ENCODE measurements at places on chromosomes 5 and 9.

- DNase-seq, result no peak
These were observed 63.7 kb downstream of the DENND4C start for GRCh38 chr9:19294219-19294618.

GRCh38 chr5:17090839-17091238 is 126.6 kb upstream of the BASP1 start:
- no peak for DNase-seq

- DNase-seq, result no peak
These were observed 83.6 kb downstream of the ANKH start for GRCh38 chr5:14787801-14788579.

GRCh38 chr5:139262742-139263445 is 30.6 kb upstream of the MATR3 start:
- DNase-seq, result peak; percentile 70

- no peak for DNase-seq
These were observed 468.7 kb downstream of the TLE4 start for GRCh38 chr9:80040457-80040856.

DNA sequence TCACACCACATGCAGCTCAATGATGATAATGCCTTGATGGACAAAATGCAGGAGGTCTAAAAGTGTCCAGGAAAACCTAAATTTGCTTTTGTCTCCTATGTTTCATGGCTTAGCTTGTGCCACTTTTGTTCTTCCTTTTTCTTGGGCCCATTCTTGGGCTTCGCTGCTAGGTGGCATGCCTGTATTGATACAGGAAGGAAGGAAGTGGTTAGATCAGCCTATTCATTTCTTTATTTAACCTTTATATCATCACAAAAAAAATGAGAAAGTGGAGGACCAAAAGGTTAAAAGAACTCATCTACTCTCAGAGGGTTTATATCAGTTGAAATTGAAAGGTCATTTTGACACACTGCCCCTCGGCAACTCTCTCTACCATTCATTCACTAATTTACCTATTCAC is 260.2 kb downstream of the ARHGAP26 start:
- DNase-seq, result no peak

GRCh38 chr5:160655717-160656116 is 196.3 kb downstream of the ATP10B start:
- no peak for DNase-seq

DNA sequence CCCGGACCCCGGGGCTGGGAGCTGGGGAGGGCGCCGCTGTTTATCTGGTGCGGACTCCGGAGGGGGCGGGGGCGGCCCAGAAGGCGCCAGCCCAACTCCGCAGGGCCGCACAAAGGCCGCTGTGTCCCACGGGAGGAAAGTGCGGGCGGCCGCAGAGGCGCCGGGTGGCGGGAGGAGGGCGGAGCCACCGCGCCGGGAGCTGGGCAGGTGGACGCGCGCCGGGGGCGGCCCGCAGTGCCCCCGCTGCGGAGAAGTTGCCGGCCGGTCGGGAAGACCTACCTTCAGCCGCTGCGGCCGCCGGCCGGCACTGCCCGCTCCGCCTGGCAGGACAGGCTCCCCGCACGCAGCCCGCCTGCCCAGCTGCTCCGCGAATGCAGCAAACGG is 43.6 kb downstream of the NACC2 start:
- no peak for DNase-seq

GRCh38 chr9:125913551-125913950 is 166.4 kb downstream of the PBX3 start:
- DNase-seq, result no peak

DNA sequence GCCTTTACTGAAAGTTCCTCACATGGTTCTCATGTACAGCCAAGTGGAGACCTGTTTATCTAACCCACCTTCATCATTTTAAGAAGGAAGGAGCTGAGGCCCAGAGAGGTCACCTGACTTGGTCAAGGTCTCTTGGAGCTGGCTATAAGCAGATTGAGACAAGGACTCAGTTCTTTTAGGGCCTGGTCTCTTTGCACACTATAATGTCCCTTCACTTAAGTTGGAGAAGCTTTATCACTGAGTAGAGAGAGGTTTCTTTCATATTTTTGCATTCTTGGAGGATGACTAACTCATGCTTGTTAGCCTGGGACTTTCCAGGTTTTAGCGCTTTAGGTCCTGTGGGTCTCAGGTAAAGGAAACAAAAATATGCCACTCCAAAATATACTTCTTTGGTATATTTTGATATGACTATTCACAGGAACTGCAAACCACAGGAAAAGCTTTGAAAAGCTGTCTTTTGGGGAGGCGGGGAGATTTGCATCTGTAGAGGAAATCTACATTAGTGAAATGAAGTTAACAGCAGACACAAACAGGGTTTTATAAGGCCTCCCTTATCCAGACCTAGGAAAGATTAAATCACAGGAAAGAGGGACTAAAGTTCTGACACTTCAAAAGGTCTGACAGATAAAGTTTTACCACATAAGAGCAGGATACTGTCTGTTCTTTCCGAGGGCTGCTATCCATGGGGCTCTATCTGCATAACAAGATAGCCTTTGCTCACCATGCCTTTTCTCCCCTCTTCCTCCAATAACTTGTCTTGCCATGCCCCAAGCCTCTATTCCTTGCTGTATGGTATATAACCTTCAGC is 95.8 kb upstream of the ANKRD55 start:
- peak; percentile 29 for DNase-seq

DNA sequence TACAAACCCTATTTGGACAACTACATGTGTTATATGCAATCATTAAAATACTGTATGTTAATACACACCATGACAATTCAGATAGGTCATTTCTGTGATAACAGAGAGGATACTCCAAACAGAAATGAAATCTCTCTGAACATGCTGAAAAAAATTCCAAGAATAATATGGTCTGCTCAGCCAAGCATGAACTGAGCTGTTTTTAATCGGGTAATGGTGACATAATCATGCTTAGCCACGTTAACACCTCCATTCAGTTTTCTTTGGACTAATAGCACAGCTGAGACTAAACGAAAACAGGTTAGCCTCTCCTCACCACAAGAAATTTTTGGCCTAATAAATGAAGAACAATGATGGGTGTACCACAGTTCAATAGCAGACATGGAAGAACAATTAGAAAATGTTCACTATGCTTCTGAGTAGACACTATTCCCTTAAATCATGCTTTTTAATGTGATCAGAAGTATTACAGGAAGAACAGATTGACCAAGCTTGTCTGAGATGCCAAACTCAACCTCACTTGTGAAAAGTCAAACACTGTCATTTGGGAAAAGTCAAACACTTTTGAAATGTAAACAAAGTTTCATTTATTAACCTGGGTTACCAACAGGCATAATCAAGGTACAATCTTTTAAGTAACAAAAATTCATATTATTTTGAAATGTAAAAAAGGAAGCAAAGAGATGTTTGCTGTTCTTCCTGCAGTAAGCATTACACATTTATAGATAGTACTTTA is 19.4 kb downstream of the RAB14 start:
- no peak for DNase-seq

- DNase-seq, result no peak
These were observed 134.5 kb downstream of the FRMD3 start for GRCh38 chr9:83403527-83404238.

DNA sequence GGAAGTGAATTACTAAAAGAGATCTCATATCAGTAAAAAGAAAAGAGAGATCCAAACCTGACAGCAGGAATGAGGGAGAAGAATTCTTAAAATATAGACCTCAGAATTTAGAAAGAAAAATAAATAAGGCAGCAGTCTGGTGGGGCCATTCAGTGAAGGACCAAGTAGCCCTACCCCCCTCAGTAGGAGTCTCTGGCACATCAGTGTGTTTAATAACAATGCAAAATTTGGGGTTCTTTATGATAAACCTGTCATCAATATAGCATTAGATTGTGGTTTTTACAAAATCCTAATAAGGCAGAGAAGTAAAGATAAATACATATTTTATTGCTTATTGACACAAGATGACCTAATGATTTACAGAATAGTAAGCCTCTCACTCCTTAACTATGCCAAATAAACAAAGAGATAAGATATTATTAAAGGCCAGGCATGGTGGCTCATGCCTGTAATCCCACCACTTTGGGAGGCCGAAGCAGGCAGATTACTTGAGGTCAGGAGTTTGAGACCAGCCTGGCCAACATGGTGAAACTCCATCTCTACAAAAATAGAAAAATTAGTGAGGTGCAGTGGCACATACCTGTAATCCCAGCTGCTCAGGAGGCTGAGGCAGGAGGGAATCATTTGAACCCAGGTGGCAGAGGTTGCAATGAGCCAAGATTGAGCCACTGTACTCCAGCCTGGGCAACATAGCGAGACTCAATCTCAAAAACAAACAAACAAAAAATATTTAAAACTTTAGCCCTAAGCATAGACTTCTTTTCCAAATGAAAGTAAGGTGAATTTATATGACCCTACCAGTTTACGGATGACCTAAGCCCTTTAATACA is 108.6 kb downstream of the BASP1 start:
- no peak for DNase-seq

DNA sequence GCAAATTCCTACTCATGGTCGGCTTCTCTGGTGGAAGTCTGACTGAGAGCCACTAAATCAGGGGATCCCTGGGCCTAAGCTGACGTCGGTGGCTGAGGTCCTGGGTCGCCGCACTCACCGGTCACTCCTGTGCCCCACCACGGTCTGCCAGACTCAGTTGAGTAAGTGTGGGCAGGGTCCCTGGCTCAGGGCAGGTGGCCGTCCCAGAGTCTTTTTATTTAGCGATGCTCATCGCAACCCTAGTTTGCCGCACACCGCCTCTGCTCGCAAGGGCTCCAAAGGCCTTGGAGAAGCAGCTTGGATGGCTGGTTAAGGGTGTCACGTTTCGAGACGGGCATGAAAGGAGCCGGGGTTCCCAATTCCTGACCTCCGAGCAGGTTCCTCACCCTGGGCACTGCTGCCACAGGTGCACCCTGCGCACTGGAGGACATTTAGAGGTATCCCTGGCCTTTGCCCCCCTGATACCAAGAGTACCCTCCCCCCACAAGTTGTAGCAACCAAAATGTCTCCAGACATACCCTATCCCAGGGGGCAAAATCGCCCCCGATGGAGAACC is 59.9 kb downstream of the NSUN2 start:
- DNase-seq, result no peak

DNA sequence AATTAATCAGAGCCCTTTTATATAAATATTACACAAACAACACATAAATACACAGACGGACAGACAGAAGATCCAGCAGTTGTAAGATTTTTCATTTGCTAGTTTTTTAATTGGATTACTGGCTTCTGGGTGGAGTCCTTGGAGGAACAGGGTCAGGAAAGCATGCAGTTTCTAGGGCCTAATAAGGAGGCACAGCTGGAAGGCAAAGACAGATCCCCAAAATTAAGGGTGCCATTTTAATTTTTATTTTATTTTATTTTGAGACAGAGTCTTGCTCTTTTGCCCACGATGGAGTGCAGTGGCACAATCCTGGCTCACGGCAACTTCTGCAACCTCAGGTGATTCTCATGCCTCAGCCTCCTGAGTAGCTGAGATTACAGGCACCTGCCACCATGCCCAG is 49.5 kb downstream of the PTGS1 start:
- no peak for DNase-seq

DNA sequence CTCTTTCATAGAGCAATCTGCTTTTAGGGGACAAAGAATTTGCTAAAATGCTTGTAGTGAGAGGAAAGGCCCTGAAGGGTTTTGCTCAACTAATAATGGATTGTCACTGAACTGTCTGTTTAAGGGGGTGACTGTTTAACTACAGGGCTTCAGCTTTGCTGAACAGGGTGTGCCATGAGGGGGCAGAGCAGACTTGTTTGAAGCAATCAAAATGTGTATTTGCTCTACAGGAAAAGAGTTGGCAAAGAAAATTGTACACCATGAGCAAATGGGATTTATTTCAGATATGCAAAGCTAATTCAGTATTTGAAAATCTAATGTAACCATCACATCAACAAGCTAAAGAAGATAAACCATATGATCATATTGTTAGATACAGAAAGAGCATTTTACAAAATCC is 154.3 kb downstream of the GABRG2 start:
- DNase-seq, result no peak

DNA sequence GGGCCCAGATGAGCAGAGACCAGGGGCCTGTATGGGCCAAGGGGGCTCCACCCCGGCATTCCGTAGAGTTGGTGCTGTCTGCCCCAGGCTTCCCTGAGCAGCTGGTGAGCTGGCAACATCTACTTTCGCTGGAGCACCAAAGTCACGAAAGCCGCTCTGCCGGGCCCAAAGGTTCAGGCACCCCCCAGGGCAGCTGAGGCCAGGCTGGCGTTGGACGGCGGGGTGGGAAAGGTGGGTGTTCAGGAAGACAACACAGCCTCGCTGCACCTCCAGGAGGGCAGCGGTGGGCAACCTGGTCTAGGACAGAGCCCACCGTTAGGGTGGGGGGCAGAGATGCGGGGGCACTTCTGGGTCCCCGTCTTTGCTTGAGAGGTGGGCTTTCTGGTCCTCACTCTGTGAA is 30.1 kb upstream of the TMEM250 start:
- DNase-seq, result no peak

GRCh38 chr5:174559141-174559540 is 165.2 kb upstream of the MSX2 start:
- DNase-seq, result no peak

- no peak for DNase-seq
These were observed 47.7 kb downstream of the PWWP2A start for GRCh38 chr5:160071516-160071915.

GRCh38 chr9:81633952-81634854 is 55.1 kb downstream of the TLE1 start:
- no peak for DNase-seq

GRCh38 chr5:175691761-175692160 is 33.9 kb downstream of the HRH2 start:
- no peak for DNase-seq

DNA sequence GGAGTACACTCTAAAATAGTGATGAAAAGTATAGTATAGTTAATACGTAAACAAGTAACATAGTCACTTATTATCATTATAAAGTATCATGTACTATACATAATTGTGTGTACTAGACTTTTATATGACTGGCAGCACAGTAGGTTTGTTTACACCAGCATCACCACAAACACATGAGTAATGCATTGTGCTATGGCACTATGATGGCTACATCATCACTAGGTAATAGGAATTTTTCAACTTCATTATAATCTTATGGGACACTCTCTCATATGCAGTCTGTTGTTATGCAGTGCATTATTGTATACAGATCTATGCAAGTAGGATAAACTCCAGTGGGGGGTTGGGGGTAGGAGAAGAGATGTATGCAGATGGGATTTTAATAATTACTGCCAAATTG is 52.7 kb upstream of the ELL2 start:
- DNase-seq, result no peak

DNA sequence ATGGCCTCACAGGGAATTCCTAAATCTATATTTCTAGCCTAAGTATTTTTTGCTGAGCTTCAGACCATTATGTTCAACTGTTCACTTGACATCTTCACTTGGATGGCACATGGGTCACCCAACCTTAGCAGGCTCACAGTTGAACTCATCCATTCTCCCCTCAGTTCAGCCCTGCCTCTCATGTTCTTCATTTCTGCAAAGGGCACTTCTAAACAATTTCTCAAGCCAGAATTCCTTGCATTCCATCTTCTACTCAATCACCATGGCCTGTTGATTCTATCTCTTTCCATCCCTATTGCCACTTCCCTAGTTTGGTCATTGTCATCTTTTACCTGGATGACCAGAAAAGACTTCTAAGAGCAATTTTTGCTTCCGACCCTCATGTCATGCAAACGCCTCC is 7.3 kb upstream of the RGS3 start:
- DNase-seq, result no peak

GRCh38 chr5:169161022-169161680 is 139.8 kb downstream of the SLIT3 start:
- DNase-seq, result no peak

Data from stimulated activated CD4-positive, alpha-beta T cell treated with anti-CD3 and anti-CD28 coated beads, Interleukin-4, amount 100 ng/mL, for 1 hour (primary cell).